ENCODE measurements at places on chromosomes 6 and 20.

GRCh38 chr20:10724449-10725173 is 50.8 kb upstream of the JAG1 start:
- no peak for DNase-seq

DNA sequence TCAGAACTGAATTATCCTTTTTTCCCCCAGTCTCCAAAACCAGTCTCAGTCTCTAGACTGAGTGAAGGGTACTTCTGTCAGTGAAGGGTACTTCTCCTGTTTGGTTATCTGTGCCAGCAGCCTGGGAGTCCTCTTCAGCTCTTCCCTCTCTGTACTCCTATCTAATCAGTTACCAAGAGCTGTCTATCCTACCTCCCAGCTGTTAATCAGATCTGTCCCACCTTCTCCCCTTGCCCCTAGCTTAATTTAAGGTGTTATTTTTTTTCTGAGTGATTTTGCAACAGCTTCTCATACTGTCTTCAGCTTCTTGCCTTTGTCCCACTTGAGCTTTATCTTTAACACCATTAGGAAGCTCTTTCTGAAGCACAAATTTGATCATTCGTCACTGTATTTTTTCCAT is 491.9 kb upstream of the SOX4 start:
- DNase-seq = no peak

DNA sequence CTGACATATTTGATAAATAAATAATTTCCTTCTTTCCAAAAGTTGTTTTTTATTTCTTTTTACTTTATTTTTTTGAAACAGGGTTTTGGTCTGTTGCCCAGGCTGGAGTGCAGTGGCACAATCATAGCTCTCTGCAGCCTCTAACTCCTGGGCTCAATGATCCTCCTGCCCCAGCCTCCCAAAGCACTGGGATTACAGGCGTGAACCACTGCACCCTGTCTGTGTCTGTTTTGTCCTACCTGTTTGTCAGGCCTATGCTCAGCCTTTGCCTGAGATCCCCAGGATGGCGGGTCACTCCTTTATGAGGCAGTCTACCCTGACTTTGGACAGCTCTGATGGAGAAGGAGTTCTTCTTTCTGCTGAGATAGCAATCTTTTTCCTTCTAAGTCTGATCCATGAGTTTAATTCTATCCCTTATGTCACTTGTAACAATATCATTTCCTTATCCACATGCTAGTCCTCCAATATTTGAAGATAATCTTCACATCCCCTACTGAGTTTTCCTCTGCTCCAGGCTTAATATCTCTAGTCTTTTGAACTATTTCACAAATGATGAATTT is 14.4 kb upstream of the SLC16A10 start:
- no peak for DNase-seq

DNA sequence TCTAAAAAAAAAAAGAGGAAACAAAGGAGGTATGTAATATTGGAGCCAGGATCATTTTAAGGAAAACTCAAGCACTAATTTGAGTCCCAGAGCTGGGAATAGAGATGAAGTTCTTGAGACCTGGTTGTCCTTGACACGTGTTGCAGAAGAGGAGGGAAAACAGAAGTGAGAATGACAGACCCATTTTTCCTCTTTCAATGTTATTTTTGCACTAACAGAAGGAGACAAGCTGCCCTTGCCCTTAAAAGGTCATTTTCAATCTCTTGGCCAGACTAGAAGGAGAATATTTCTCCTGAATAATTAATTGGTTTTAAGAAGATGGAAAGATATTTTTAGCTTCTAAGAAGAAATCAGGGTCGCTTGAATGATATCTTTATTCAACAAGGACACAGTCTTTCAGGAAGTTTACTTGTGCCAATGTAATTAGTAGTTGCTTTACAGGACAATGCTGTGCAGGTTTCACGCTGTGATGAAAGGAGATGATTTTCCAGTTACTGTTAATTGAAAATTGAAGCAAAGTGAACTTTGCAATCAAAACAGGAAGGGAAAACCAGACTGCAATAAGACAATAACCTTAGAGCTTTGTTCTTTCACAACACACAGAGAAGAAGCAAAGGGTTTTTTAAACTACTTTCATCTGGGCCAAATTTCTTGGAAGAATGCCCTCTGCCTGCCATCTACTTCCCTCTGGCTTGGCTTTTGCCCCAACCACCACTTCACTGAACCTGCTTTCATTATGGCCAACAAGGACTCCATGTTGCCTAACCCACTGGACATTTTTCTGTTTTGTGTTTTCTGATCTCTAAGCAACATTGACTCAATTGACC is 107.8 kb upstream of the SHLD1 start:
- no peak for DNase-seq

- no peak for DNase-seq
Observed at GRCh38 chr6:130947464-130947863, 115.6 kb downstream of the EPB41L2 start.

- DNase-seq = no peak
Observed at GRCh38 chr6:122722746-122723145, 56.8 kb upstream of the FABP7 start.
